ENCODE measurements at places on chromosomes 6 and 20. TPM values are rescaled to one million over a fixed set of nuclear protein-coding genes. Genes with fewer than 3 reads are reported as not detected.

ADGRF1 gene
- 0.35 TPM for total RNA-seq

PLN gene
- total RNA-seq: 140 TPM

GRCh38 chr20:17448071-17448470 lies 83.1 kb downstream of the BFSP1 start:
- no peak for DNase-seq
- no peaks in the 10 kb centered on the region for H3K4me1 ChIP-seq
- no peaks in the 10 kb centered on the region for H3K27me3 ChIP-seq
- H3K4me3 ChIP-seq: no peak overlapping the region
- H3K27ac ChIP-seq: no peak overlapping the region
- H3K36me3 ChIP-seq: no peaks in the 10 kb centered on the region

DNA sequence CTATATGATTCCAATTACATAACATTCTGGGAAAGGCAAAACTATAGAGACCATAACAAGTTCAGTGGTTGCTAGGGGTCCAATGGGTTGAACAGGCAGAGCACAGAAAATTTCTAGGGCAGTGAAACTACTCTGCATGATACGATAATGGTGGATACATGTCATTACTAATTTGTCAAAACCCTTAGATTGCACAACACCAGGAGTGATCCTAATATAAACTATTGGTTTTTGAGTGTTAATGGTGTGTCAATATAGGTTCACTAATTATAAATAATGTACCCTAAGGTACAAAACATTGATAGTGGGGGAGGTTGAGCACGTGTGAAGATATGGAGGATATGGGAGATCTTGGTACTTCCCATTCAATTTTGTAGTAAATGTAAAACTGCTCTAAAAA lies 42.4 kb upstream of the PLN start:
- no peak overlapping the region for H3K4me3 ChIP-seq
- no peaks in the 10 kb centered on the region for H3K36me3 ChIP-seq
- H3K27me3 ChIP-seq: no peaks in the 10 kb centered on the region
- H3K4me1 ChIP-seq: no peaks in the 10 kb centered on the region
- no peak for DNase-seq
- no peak overlapping the region for H3K27ac ChIP-seq

Measured in uterus (tissue), 4 donors.